ENCODE measurements at places on chromosomes 2 and 18.

DNA sequence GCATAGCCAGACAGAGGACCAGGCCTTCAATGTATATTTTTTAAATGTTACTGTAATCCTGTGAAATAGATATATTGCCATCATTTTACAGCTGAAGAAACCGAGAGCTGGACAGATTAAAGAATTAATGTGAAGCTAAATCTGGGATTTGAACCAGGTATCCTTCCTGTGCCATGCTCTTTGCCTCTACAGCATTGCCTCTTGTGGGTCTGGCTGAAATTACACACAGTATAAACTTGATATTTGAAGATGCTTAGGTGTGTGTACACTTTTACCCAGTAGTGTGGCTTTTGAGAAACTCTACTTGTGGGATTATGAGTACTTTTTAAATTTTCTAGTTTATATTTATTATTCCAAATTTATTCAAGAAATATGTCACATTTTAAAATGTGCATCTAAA is 264.5 kb downstream of the CNTNAP5 start:
- no peak for DNase-seq

- no peak for DNase-seq
Measured at GRCh38 chr2:219947575-219947974, 320.1 kb downstream of the SLC4A3 start.

GRCh38 chr18:58234359-58234741 is 190.3 kb downstream of the NEDD4L start:
- DNase-seq = no peak

DNA sequence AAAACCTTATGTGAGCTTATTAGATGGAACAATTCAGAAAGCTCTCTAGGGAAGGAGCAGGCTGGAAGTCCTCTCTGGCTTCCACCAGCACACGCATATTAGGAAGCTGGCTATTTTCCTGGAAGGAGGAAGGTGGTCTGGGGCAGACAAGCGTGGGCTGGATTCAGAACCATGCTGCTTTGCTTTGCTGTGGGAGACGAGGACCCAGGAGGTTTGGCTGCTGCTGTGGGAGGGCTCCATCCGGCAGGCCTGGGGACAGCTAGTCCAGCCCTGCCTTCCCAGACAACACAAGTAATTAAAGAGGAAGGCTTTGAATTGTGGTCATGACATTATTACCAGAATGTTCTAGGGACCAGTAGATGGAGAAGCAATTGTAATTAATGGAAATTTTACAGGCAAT is 238.8 kb upstream of the MYT1L start:
- no peak for DNase-seq

DNA sequence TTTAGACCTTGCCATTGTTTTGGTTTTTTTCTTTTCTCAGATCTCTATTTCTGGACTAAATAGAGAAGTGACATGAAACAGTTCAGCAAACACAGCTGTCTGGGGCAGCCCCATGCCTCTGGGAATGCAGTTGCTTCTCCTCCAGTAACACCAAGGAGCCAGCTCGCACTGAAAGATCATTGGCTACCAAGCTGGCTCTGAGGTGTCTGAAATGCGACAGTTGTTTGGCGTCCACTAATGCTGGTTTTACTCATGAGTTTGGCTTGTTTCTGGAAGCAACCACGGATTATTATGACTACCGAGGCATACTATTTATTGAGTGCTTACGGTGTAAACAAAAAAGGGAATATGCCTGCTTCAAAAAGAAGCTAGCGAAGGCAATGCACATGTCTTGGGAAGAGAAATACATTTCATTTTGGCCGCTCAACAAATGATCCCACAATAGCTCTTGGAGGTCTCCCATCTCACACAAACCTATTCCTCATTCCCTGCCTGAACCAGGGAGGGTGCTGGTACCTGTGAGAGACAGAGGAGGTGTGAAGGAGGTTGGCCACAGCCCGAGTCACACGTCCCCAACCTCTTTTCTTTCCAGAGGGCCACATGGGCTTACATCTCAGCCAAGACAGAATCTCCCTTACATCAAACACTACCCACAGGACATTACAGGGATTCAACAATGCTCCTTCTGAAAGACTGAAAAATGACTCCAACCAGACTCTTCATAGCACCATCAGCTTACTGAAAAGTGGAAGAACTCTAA is 37.5 kb upstream of the NEB start:
- DNase-seq = no peak

- no peak for DNase-seq
Measured at GRCh38 chr2:157067562-157067961, 189.9 kb upstream of the GALNT5 start.

DNA sequence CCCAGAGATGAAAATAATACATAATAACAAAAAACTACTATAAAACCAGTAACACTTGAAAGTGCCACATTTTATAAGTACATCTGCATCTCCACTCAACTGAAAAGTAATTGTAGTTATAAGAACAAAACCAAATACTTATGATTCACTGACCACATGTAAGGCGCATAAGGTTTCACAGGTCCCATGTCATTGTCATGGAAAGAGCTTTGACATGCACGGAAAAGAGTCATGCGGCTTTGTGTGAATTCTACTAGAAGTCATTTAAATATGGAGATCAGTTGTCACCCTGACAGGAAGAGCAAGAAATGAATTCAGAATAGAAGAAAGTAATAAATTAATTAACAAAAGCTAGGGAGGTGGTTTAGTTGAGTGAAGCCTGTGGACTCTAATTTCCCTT is 459.1 kb downstream of the CDH2 start:
- no peak for DNase-seq

- no peak for DNase-seq
Measured at GRCh38 chr2:168782271-168782670, 20.2 kb upstream of the NOSTRIN start.

DNA sequence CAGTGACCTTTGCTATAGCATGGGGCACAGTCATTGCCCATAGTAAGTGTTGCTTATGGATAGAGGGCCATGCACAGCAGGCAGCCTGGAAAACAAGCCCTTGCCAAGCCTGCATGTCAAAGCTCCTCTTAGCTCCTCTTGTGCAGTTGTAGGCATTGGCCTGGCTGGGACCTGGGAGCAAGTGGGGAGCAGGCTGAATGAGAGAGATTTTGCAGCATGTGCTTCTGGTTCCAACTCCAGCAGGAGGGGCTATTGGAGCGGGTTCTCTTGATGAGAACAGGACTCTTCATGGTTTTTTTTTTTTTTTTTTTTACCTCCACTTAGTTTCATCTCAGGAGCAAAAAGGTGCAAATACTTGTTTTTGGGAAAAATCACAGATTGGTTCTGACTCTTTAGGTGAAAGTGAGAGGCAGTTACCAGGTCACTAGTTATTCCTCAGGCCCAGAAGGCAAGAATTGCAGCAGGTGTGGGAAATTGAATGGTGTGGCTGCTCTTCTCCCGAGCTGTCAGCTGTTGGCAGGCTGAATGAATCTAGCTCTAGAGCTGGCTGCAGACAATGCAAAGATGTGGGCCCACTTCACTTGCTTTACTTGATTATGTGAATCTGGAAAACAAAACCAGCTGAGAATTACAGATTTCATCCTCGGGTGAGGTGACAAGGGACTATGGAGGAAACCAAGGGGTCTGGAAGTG is 95.9 kb downstream of the MAP4K4 start:
- no peak for DNase-seq

- no peak for DNase-seq
Measured at GRCh38 chr18:46867367-46868143, 49.8 kb downstream of the PIAS2 start.

GRCh38 chr2:187543488-187543887 is 10.7 kb downstream of the TFPI start:
- no peak for DNase-seq

DNA sequence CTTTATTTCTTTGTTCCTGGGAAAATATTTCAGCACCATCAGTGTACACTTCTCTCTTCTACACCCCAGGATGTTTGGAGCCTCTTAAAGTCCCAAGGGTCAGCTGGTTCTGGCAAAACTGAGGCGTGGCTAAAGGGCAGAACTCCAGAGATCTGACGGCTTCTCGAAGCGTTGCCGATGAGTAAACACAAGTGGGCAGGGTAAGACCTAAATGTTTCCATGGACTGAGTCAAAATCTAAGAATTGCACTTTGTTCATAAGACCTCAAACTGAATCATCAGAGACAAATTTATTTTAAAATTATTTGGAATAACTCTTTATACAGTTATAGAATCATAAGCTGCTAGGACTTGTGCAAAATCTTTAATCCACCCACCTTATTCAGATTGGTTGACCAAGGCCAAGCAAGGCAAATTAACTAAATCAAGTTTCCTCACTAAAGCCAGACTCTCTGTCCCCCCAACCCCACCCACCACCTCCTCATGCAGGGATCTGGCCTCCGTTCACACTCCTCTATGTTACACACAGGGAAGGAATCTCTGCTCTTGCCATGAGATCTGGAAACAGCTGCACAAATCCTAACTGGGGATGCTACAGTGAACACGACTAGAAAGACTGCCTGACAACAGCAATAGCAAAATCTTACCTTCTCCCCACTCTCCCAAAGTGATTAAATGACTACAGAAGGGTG is 342.6 kb upstream of the KLHL29 start:
- no peak for DNase-seq

DNA sequence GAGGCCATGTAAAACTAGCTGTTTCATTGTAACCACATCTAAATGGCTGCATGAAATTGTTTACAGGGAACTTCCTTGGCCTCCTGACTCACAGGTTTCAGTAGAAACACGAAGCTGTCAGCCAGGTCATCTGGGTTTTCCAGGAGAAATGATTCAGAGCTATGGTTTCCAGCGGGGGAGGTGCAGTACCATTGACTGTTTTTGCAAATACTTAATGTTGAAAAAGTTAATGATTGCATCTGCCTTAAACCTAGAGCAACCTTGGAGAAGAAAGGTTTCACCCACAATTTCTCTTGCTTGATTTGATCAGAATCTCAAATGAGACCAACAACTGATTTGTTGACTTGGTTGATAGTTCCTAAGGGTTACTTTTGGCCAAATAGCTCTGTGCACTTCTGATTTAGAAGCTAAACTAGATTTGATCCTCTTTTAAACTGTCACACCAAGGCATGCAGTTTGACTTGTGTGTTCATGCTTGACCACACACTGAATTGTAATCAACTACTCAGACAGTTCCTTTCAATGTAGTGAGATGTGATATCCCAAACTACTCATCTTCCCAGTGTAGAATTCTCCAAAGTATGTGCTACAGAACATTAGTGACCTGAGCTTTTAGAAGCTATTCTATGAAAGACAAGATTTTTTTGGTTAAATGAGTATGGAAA is 193.5 kb upstream of the CHST9 start:
- DNase-seq = no peak

GRCh38 chr2:219060821-219061791 is at the start of gene IHH:
IHH (minus strand) TSS chr2:219060921; CDS start chr2:219060467, 454 bp downstream.
- no peak for DNase-seq

- DNase-seq = no peak
Measured at GRCh38 chr2:165868211-165868610, 74.2 kb upstream of the GALNT3 start.

DNA sequence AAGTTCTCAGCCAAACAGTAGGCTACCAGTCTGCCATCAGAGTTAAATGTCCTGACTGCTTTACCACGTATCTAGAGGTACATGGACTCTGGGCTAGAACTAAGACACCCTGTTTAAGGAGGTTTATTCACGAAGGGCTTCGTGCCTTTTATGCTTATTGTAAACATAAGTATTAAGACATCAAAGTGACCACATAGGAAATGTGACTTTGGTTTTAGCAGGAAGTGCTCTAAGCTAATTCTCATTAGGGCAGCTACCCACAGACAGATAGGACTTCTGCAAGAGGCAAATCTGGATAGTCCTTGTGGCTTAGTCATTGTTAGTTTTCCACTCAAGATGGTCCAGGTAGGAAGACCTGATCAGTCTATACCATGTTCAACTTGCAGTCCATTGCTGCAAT is 233.3 kb upstream of the MGAT5 start:
- no peak for DNase-seq

DNA sequence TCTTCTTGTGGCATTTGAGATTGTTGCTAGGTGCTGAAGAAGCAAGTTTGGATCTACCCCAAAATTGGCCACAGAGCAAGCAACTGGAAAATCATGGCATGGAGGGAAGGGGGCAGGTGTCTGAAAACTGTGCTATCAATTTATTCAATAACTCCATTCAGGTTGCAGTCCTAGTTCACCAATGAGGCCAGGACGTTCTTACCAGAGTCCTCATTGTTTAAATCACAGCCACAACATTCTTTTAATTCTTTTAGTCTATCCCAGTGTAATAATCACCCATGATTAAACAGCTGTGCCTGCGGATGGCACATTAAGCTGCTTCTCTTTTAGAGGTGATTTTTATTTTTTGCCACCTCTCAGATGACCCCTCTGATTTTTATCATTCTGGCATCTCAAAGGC is 103.5 kb downstream of the ANKRD44 start:
- no peak for DNase-seq

- DNase-seq = no peak
Measured at GRCh38 chr2:64141674-64142405, 2.4 kb downstream of the PELI1 start.

GRCh38 chr2:216229277-216229914 is 120.2 kb downstream of the XRCC5 start:
- DNase-seq = no peak

DNA sequence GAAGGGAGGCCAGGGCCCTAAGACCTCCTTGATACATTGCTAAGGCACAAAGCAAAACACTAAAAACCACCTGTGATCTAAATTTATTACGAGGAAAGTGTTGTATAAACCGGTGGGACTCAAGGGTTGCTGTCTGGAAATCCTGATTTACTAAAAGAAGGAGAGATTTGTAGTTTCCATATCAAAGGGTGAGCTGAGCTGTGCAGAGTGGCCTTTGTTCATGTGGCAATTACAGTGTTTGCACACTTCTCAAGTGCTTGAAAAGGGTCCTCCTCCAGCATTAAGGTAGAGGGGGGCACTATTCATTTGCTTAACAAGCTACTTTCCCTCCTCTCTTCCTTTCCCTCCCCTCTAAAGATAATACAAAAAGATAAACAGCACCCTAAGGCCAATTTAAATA is 30.5 kb upstream of the ITGA4 start:
- DNase-seq = no peak

DNA sequence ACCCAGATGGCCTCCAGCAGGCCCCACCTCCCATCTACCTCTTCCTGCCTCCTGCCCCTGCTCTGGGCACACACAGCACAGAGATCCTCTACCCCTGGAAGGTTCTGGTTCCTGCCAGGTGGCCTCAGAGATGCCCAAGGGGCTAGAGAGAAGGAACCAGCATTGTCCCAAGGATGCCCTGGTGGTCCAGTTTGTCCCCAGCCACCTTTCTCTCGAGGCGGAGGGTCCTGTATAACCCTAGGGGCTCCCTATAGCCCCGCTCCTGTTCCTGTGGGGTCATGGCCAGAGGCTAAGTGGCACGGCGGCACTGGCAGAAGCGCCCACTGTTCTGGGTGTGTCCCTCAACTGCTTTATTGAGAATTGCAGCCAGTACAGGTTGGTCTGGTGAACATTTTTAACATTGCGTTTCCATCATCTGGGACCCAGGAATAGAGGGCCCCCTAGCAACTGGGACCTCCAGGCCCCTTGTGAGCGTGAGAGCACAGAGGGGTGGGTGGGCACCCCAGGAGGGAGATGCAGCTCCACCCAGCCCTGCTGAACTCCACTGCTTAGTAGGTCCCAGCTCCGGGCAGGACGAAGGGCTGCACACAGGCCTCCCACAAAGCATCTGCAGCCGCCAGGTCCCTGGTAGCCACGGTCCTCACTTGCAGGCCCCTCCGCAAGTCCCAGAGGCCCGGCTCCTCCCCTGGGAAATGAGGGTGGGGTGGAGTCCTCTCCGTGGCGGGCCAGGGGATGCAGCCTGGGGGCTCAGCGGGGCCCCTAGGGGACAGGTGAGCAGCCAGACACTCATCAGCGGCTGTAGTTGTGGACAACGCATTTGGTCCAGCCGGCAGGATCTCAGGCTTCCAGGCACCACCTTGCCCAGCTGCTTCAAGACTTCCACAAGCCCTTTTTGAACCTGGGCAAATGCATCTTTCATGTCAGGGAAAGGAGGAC is 33.1 kb downstream of the GPC1 start:
- no peak for DNase-seq

GRCh38 chr2:179226203-179226960 is 38.2 kb downstream of the SESTD1 start:
- no peak for DNase-seq

Data from effector CD8-positive, alpha-beta T cell (primary cell).